ENCODE measurements at places on chromosomes 2 and 18.
A peak's percentile ranks its signal among the peaks of the same experiment; 100 is the strongest.

DNA sequence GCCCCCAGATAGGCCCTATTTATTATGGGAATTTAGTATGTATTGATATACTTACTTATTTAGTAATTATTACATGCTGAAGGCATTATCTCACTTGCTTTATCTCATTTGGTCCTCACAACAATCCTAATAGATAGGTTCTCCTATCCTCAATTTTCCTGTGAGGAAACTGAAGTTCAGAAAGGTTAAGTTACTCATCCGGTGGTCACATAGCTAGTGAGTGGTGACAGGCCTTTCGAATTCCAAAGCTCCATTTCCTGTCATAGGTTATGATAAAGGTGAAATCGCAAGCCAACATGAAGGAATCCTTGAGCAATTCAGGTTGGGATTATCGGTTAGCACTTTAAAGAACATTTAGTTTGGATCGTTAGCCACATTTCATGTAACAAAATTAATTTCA, 33.3 kb downstream of the NAB1 start:
- DNase-seq = no peak

- DNase-seq = no peak
These were observed 48.8 kb upstream of the MGAT5 start for GRCh38 chr2:134205087-134205486.

GRCh38 chr2:68658266-68658665, 14.9 kb downstream of the PROKR1 start:
- DNase-seq = no peak

GRCh38 chr18:70256994-70257393, 31.9 kb upstream of the SOCS6 start:
- no peak for DNase-seq

DNA sequence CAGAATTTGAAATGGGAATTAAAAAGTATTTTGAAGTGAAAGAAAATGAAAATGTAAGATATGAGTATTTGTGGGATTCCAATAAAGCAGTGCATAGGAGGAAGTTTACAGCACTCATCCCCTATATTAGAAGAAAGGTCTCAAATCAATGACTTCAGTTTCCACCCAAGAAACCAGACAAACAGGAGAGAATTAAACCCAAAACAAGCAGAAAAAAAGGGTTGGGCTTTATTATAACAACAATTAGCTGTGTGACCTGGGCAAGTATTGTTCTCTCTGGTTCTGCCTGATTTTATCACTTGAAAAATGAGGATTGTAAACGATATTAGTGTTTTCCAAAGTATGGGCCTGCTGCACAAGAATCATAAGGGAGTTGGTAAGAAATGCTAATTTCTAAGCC, 18.3 kb upstream of the LYPD6 start:
- DNase-seq = no peak

- peak; percentile 72 for DNase-seq
These were observed 44.7 kb downstream of the C2orf42 start for GRCh38 chr2:70145851-70146739.

- no peak for DNase-seq
These were observed 304.3 kb downstream of the CDCA7 start for GRCh38 chr2:173658946-173659371.

DNA sequence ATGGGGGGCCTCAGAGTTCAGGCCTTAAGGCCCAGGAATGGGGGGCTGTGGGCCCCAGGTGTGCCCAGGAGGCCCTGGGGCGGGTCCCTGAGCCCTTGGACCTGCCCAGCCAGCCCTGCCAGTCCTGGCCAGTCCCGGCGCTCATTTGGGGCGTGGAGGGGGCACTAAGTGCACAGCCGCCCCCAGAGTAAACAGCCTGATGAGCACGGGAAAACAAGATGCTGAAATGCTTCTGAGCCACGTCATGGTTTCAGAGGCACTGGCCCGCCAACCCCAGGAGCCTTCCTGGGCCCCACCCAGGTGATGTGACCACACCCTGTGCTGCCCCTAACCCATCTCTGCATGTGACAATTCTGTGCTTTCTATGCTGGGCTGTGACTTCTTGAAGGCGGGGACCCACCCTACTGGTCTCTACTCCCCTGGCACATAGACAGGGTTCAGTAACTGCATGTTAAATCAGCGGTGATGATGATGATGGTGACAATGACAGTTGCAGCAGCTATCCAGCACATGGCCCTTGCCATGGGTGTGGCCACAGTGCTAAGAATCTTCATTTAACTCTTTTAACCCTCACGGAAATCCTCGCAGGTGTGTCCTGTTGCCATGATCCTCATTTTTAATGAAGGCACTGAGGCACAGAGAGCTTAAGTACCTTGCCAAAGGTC, 28.1 kb upstream of the ASPRV1 start:
- no peak for DNase-seq

- DNase-seq = no peak
These were observed 7.6 kb downstream of the WDR35 start for GRCh38 chr2:19982268-19982667.

- DNase-seq = no peak
These were observed 667.0 kb downstream of the TSN start for GRCh38 chr2:122422384-122422991.

- peak; percentile 19 for DNase-seq
These were observed 68.0 kb downstream of the KLHL29 start for GRCh38 chr2:23452853-23453420.

DNA sequence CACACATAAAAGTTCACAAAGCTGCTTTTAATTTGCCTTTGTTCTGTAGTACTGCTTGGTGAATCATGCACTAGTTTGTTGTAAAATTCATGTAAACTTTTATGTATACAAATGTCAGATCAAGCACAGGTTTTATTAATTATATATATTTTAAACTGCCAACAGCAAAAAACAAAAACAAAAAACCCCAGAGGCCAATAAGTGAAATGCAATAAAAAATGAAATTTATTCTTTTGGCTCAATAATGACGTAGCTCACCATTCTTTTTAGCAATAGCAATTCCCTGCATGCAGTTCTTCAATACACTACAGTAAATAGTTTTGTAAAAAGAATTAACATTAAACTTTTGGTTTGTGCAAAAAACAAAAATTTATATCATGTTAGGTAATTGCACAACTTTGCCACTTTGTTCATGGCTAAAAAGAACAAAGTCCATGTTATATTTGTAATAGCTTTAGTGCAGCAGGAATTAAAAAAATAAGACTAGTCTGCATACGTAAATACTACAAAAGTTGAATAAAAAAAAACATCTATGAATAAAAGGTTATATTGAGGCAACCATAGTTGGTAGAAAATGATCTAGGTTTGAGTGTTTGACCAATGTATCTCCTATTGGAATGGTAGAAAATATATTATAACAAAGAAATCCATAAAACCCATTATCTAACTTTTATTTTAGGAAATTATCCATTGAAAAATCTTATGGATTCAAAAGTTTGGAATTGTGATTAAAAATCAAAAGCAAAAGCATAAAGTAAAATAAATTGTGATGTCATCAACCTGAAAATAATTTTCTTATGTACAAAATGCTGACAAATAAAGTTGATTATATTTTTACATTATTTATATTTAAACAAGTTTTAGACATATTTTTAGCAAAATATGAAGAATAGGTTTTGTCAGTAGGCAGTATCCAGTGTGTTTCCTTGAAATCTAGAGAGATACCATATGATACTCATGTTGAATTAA, 115.6 kb downstream of the SCN3A start:
- DNase-seq = no peak

DNA sequence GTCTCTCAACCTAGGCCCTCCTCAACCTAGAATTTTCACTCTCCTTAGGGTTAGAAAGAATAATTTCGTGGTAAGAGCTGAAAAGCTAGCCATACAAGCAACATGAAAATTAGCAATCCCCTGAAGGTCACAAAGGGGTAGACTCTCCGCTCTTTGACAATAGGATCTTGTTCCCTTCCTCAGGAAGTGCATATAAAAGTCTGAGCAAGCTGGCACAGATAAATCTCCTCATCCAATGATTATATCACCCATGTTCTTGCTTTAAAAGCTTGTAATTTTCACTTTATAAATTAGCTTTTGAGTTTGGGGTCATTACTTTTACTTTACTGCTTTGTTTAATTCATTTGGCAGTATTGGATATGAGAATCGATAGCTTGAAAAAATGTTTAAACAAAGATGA, 852.3 kb upstream of the CRIM1 start:
- no peak for DNase-seq

DNA sequence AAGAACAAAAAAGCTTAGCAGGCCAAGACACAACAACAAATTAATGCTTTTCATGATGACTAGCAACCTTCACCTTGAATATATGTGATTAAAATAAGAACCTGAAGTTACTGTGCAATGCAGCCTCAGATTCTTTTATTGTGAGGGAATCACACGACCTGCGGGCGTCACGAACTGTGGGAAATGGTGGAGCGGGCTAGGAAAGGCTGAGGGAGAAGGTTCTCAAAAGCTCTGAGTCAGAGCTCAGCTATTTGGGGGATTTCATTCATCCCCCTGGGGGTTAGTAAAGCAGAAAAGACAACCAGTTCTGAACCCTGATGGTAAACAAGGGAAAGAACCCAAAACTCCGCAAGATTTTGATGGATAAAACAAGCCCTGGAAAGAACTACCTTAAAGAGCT, 89.3 kb upstream of the NCKAP5 start:
- no peak for DNase-seq

DNA sequence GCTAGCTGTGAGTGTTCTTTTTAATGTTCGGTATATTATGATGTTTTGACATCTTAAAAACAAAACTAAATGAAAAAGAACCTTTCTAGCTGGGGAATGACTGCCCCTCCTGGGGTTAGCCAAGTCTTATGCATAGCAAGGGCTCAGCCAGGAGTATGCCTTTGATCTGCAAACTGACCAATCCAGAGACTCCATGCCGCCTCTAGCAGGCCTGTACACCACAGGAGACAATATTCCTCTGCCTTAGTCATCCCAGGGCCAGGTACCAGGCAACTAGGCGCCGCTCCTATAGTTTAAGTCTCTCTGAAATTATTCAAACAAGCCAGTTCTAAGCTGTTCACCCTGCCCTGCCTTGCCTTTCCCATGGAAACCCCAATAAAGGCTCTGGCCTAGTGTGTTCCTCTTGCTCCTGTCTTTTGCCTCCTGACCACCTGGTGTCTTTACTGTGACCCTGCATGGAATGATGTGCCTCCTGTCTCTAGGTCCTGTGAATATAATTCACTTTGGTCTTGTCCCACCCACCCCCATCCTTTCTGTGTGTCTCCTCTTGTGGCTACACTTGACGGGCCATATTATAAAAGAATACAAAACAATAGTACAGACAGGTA, 52.0 kb upstream of the CHN1 start:
- no peak for DNase-seq

DNA sequence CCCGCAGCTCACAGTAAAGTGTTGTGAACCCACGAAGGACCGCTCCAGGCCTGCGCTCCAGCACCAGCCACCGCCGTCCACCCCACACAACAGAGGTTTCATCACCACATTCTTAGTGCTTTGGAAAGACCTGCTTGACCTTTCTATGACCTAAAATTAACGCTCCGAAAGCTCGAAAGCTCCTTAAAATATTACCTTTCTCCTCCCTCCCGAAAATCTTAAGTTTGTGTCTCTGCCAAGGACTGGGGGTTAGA, 149.2 kb downstream of the TWIST2 start:
- DNase-seq = no peak

DNA sequence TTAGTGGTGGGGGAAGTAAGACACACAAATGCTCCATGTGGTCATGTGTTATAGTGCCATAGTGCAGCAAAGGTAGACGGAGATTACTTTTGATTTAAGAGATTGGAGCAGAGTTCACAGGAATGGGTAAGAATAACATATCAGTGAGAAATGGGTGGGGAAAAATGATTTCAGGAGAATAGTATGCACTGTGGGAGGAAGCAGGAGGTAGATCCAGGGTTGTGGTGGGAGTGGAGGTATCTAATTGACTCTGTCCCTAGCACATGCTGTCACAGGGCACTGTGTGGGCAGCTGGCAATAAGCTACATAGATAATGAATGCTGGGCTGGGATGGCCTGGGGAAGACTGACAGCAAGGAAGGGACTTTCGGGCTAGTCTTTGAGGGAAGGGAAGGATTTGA, 65.3 kb downstream of the STAT1 start:
- no peak for DNase-seq

GRCh38 chr2:152443771-152444170, 108.8 kb downstream of the FMNL2 start:
- no peak for DNase-seq

GRCh38 chr2:203599509-203599908, 64.4 kb upstream of the RAPH1 start:
- no peak for DNase-seq

GRCh38 chr2:194550702-194551101, 1106.3 kb upstream of the SLC39A10 start:
- DNase-seq = no peak
